ENCODE measurements at places on chromosomes 3 and 15.

- DNase-seq = no peak
Observed at GRCh38 chr3:142152384-142152783, 3.0 kb upstream of the TFDP2 start.

DNA sequence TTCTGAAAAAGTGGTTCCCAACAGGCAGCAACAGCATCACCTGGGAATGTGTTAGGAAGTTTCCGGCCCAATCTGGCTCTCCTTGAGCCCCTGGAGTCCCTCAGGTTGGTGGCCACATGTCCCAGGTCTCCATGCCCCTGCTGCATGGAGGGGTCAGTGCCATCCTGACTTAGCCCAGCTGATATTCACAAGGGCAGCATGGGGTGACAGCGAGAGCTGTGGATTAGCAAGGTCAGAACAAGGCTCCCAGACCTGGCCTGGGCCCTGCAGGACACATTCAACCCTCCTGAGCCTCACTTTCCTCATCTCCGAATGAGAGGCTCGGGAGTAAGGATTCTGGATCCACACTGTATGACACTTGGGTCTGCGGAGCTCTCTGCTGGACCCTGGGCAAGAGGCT is 243.8 kb upstream of the TLE3 start:
- DNase-seq = no peak

GRCh38 chr3:12807601-12808359 is 11.3 kb downstream of the CAND2 start:
- DNase-seq = no peak

GRCh38 chr3:78565712-78566111 is 1202.1 kb downstream of the ROBO1 start:
- DNase-seq = no peak

GRCh38 chr3:9976721-9977709 is 9.6 kb downstream of the EMC3 start:
- no peak for DNase-seq

GRCh38 chr15:58992181-58992580 is 4.7 kb downstream of the RNF111 start:
- DNase-seq = no peak

GRCh38 chr3:185082149-185082548 is 70.7 kb downstream of the C3orf70 start:
- DNase-seq = no peak

DNA sequence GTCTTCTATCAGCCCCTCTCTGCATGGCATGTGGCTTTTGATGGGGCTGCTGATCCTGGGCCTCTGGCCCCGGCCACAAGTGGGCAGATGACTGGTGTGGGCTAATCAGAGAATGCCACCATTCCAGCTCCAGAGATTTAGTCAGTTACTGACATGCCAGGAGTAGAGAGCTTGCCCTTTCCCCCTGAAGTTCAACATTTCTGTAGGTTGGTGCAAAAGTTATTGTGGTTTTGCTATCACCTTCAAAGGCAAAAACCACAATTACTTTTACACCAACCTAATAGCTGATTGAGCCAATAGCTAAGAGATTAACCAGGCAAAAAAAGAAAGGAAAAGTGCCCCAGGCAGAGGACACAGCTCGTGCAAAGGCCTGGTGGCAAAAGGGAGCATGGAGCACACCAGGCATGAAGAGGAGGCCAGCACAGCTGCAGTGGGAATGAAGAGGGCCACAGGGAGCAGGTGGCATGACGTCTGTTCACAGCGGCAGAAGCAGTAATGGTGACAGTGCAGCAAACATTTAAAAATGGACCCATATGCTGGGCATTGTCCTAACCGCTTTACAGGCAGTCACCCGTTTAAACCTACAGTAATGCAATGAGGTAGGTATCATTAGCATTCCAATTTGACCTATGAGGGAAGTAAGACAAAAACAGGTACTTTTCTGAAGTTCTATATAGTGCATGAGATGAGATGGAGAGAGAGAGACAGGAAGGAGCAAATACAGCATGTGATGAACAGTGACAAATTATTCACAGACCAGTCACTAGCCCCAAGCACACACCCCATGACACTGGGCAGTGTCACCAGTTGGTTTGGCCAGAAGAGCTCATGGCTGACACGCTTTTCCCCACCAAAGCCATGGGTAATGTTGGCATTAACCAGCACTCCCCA is 373.0 kb upstream of the PROK2 start:
- DNase-seq = no peak
